ENCODE measurements at places on chromosomes 1 and 21. TPM values are rescaled to one million over a fixed set of nuclear protein-coding genes. Genes with fewer than 3 reads are reported as not detected.
A peak's percentile ranks its signal among the peaks of the same experiment; 100 is the strongest.

- no peaks in the 10 kb centered on the region for H3K27me3 ChIP-seq
- no peak overlapping the region for H3K4me3 ChIP-seq
- no peaks in the 10 kb centered on the region for H3K4me1 ChIP-seq
- H3K36me3 ChIP-seq: no peaks in the 10 kb centered on the region
- no peak for DNase-seq
Measured at GRCh38 chr1:242877229-242877628, 352.7 kb upstream of the PLD5 start.

DNA sequence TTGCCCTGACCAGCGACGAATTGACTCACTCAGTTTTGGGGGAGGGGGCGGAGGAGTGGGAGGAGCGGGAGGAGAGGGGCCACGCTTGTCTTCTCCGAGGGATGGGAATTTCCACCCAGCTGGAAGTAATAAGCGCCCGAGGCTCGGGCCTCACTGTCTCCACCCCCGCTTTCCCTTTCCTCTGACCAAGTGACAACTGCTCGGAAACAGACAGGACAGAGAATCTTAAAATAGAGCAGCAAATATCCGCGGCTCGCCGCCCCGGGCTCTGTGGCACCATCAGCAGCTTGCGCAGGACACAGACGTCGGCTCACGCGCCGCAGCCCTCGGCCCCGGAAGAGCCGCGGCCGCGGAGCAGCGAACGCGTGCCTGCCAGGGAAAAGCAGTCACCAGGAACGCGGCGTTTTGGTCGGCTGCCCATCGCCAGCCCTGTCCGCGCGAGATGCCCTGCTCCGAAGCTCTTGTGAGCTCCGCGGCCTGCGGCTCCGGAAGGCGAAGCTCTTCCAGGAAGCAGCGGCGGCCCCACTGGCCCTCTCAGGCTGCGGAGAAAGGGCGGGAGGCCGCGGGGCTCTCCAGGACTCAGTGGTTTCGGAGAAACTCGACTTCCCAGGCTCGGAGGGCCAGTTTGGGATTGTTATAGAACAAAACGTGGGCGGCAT is 10.7 kb upstream of the RGS16 start:
- H3K36me3 ChIP-seq: no peaks in the 10 kb centered on the region
- peak; percentile 72 for DNase-seq
- peak overlapping the region; percentile 69 for H3K4me3 ChIP-seq
- H3K27me3 ChIP-seq: no peaks in the 10 kb centered on the region

Gene ZNF124
- 50.6 TPM for total RNA-seq

Gene CHI3L2
- total RNA-seq: not detected

Gene GPR52
- total RNA-seq: 0.33 TPM
